Right kidney (tissue), 9 donors: ENCODE measurements at places on chromosomes 3 and 15.

DNA sequence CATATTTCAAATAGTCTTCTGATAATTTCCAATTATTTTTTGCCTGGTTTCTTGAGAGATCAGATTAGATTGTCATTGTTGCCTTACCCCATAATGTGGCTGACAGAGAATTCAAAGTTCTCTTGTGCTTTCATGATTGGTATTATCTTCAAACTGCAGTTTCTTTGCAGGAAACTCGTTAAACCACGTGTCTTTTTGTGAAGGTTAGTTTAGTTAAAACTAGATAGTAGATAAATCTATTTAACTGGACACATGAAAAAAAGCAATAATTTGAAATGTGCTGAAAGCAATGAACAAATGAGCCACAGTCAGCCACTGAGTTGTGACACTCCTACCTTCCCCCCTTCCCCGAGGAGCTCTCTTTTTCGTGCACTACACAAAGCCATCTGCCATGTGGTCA, 327.5 kb upstream of the UMPS start:
- DNase-seq = no peak

- DNase-seq = no peak
Observed at GRCh38 chr3:119856695-119857094, 74.8 kb downstream of the NR1I2 start.

DNA sequence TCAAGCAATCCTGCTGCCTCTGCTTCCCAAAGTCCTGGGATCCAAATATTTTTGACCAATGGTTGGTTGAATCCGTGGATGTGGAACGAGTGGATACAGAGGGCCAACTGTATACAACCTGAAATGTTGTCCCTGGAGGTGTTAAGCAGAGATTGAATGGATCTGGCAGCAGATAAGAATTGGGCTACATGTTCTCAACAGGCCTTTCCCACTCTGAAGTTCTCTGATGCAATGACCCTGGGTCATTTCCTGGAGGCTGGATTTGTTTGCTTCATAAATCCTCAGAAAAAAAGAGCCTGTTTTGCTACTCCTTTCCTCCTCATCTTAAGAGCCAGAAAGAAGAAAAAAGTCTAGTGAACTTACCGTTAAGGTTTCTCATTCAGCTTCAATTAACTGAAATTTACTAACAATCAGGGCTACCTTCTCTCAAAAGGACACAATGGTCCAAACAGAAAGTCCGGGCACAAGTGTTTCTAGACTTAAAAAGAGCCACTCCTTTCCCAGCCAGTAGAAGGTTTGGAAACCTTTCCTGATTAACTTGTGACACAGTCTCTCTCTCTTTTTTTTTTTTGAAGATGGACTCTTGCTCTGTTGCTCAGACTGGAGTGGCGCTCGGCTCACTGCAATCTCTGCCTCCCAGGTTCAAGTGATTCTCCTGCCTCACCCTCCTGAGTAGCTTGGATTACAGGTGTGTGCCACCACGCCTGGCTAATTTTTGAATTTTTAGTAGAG, 6.5 kb downstream of the ARHGEF3 start:
- no peak for DNase-seq

DNA sequence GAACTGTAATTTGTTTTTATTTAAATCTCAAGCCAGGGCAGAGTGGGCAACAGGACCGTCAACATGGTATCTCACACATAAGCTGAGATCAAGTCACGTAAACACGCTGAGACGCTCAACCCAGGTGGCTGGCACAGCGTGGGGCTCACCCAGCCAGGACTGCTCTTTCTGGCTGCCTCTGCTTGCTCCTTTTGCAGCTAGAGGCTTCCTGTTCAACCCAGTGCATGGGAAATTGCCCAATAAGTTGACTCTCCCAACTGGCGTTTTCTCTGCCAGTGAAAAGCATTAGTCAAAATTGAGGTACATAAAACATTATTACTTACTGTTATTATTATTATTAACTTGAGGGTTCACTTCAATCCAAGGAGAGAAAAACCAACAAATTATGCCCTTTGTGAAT, 398.1 kb downstream of the NR2F2 start:
- DNase-seq = no peak

GRCh38 chr3:12503126-12503957, 19.1 kb downstream of the TSEN2 start:
- no peak for DNase-seq
